Stimulated activated CD4-positive, alpha-beta T cell treated with anti-CD3 and anti-CD28 coated beads, Interleukin-15, amount 100 ng/mL, for 1 hour (primary cell): ENCODE measurements at places on chromosomes 1 and 21.

GRCh38 chr1:244674446-244674845 lies 21.5 kb downstream of the DESI2 start:
- DNase-seq = no peak

GRCh38 chr1:23475134-23475628 lies 8.8 kb downstream of the ASAP3 start:
- DNase-seq = no peak

- no peak for DNase-seq
Observed at GRCh38 chr1:59999006-59999405, 72.4 kb upstream of the CYP2J2 start.

DNA sequence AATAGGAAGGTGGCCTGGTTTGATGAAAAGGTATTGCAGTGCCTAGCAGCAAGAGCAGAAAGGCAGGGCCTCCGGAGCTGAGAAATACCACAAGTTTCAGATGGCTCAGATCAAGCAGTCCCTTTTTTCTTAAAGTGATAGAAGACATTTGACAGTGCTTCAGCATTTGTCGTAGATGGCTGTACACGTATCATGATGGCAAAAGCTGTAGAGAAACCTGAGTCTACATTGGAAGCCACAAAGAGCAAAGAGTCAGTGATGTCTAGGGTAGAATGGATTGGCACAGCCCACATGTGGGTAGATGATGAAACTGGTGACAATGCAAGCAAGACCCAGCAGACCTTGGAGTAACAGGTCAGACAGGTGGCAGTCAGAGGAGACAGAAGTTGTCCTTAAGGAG lies 101.3 kb upstream of the ARTN start:
- no peak for DNase-seq

DNA sequence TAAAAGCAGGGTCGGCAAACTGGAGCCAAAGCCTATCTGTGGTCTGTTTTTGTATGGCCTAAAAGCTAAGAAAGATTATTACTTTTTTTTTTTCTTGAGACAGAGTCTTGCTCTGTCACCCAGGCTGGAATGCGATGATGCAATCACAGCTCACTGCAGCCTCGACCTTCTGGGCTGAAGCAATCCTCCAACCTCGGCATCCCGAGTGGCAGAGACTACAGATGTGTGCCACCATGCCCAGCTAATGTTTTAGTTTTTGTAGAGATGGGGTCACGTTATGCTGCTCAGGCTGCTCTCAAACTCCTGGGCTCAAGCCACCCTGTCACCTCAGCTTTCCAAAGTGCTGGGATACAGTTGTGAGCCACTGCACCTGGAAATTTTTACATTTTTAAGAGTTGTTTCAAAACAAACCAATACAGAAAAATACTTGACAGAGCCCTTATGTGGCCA lies 6.5 kb upstream of the GLRX2 start:
- DNase-seq = no peak

- DNase-seq = peak; percentile 55
Observed at GRCh38 chr1:41573785-41574713, 89.6 kb upstream of the EDN2 start.

- DNase-seq = no peak
Observed at GRCh38 chr1:246726881-246727280, 2.7 kb downstream of the SCCPDH start.

DNA sequence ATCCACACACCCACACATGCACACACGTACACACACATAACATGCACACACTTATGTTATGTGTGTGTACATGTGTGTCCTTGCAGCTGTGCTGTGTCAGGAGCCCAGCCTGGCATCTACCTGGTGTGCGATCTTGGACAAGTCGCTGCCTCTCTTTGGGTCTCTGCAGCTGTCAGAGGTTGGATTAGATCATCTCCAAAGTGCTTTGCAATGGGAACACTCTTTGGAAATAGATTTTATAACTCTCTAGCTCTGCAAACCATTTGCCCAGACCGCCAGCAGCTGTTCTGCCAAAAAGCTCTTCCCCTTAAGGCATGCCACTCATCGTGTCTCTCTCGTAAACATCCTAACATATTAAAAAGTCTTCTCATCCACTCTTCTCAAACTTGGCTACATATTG lies 4.7 kb downstream of the PKP1 start:
- DNase-seq = no peak

DNA sequence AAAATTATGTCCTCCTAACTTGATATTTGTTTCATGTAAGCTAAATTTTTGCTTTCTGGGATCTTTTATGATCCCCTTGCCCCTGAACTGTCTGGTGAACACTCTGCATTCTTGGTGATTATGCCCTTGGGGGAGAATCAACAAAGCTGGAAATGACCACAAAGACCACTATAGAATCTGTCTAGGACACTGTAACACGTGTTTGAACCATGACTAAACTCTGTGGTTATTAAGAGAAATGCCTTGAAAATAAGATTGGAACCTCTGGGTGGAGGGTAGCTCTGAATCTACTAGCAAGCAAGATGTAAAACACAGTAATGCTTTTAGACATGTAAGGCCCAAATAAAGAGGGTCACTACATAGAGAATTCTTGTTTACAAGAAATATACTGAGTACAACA lies 237.5 kb downstream of the HMCN1 start:
- no peak for DNase-seq

GRCh38 chr1:75791022-75791421 lies 5.0 kb downstream of the RABGGTB start:
- DNase-seq = no peak

DNA sequence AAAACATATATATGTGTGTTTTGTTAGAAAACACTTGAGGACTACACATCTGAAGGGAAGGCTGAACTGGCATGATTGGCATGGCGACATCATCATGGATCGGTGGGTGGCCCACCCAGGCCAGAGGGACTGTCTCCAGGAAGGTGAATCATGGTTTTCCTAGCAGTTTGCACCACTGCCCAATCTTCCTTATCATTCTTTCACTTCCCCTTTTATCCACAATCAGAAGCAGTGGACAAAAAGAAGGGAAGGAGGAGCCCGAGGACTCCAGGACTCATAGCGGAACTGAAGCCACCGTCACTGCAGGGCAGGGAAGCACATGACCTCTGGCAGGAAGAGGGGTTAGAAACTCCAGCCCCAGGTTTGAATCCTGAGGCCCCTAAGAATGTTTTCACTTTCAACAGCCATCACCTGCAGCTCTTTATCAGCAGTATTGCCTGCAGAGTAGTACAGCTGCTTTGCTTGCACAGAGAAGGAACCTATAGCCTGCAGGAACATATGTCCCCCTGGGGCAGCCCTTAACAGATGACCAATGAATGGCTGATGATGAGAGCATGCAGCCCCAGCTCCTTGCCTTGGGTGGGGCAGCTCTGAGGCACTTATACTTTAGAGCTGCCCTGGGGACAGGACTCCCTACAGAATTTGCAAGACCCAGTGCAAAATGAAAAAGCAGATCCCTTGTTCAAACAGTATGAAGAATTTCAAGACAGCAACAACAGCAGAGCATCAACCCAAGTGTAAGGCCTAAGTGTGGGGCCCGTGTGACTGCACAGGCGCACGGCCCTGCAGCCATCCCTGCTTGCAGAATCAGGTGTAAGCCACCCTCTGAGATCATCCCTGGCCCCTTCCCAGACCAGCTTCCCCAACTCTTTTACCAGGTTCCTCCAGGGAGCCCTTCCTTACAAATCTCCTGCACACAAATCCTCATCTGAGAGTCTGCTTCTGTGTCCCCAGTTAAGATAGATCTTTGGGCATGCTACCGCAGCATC lies 241.8 kb upstream of the IRF2BP2 start:
- no peak for DNase-seq

DNA sequence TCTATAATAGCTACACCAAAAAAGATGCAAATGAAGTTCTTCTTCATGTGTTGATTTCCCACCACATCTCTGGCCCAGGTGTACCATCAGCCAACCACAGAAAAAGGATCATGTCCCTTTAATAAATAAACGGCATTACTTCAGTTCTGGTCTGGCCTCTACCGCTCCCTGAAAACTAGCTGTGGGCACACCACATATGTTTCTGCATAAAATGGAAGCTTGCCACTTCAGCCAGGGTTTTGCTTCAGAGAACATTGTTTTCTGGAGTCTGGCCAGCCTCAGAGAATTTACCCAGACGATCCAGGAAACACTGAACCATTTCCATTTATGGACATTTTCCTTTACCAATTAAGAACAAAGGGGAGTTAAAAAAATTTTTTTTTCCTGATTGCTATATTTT lies 5.8 kb upstream of the LAMC2 start:
- no peak for DNase-seq

GRCh38 chr21:25934771-25935224 lies 200.0 kb downstream of the GABPA start:
- no peak for DNase-seq

DNA sequence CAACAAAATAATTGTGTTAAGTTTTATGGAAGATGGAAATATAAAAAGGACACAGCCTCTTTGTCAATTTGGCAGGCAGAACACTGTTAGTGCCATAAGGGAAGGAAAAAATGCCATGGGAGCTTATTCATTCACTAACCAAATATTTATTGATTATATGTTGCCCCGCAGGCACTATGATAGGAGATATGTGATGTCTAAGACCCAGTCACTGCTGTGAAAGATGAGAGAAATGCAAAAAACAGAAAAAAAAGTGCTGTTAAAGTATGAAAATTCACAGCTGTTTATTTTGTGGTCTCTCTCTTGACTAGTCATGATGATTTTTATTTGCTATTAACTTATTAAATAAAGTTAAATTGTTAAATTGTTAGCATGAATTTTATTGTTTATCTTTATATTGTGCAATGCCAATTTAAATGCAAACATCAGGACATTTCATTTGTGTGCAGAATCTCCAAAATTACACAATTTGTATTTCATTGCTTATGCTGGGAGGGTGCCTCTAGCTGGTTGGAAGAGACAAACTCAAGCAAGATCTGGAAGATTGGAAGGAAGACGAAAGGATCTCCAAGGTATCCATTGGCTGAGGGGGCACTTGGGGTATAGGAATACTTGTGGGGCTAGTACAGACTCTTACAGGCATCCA lies 17.8 kb upstream of the PTGFR start:
- no peak for DNase-seq

- no peak for DNase-seq
Observed at GRCh38 chr1:37561133-37562132, 4.7 kb downstream of the DNALI1 start.

GRCh38 chr1:239426821-239427475 lies 40.6 kb downstream of the CHRM3 start:
- DNase-seq = no peak

GRCh38 chr1:223323491-223324484 lies 40.2 kb downstream of the SUSD4 start:
- no peak for DNase-seq

DNA sequence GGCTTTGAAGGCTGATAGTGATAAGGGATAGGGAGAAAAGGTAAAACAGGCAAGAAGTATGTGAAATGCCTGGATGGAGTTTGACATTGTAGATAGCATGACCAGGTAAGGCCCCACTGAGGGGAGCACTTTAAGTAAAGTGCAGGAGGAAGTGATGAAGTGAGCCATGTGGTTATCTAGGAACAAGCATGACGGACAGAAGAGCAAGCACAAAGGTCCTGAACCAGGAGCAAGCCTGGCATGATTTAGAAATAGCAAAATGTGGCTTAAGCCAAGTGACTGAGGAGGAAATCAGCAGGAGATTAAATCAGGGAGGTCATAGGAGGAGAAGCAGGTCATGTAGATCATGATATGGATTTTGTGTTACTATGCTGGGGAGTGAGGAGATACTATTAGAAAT lies 129.2 kb downstream of the GLUL start:
- DNase-seq = no peak

DNA sequence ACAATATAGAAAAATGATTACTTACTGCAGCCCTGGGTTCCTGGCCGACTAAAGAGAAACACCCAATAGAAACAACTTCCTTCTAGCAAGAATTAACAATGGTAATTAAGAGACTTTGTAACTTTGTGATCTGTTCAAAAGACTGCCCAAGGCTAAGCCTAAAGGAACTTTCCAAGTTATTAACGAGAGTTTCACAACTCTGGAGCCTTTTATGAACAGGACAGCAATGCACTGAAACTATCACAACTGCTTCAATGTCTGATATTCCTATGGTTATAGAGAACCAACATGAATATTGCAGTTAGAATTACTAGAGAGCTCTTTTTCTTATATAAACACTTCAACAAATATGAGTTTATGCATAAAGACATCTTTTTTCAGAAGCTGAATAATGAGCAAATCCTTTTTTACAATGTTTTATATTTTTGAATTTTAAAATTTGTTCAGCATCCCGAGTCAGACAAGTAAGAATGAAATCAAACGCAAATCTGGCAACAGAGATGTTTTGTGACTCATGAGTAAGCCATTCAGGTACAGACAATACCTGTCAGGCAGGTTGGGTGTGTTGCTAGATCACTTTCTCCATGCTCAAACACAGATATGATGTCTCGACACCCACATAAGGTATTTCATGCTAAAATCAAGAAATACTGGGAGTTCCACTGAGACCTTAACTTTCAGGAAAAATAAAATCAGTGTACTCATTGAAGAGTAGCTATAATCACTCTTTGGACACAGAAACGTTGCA lies 22.2 kb upstream of the KCNJ15 start:
- DNase-seq = no peak

GRCh38 chr1:207822124-207822601 lies 70.3 kb downstream of the CD46 start:
- no peak for DNase-seq

GRCh38 chr1:30331415-30332065 lies 391.8 kb downstream of the MATN1 start:
- DNase-seq = no peak

DNA sequence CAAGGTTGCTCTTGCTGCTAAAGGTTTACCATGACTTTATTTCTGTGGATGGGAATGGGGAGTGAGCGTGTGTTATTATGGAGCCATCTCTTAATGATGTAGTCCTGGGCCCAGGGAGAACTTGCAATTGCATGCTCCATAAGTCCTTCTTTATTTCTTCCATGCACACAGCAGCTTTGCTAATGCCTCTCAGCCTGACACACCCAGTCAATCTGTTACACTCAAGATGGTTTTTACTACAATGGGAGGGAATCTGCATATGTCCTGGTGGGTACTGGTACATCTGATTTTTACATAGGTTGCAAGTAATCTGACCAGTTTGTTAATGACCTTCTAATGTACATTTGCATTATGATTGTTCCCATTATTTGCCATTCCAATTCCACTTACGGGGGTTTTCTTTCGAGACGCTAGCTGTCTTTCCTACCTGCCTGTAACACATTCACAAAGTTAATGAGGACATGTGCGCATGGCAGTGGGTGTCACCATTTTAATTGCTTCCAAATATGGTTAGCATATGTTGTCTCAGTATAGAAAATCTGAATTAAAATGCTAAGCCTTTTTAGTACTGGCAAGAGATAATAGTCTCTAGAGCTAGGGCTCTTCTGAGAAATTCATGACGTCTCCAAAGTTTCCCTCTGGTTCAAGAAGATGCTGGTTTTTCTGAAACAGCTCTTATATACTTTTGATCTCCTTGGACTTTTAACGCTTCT lies 188.2 kb downstream of the GRIK1 start:
- no peak for DNase-seq

- DNase-seq = no peak
Observed at GRCh38 chr1:109567877-109568672, 19.7 kb downstream of the GNAI3 start.

DNA sequence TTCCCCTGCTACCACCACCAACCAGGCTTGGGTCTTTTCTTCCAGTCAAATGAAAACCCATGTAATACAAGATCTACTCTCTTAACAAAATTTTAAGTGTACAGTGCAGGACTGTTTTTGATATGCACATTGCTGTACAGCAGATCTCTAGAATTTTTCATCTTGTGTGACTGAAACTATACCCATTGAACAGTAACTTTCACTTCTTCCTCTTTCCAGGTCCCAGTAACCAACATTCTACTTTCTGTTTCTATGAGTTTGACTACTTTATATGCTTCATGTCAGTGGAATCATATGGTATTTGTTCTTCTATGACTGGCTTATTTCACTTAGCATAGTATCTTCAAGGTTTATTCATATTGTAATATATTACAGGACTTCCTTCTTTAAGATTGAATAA lies 45.3 kb upstream of the PLPPR4 start:
- no peak for DNase-seq
